ENCODE measurements at places on chromosomes 3 and 15. TPM values are rescaled to one million over a fixed set of nuclear protein-coding genes. Genes with fewer than 3 reads are reported as not detected.

GRCh38 chr3:57120040-57120439, 45.1 kb downstream of the IL17RD start:
- no peaks in the 10 kb centered on the region for H3K27me3 ChIP-seq
- no peak overlapping the region for H3K27ac ChIP-seq
- H3K36me3 ChIP-seq = peaks cover 7% of the 10 kb centered on the region
- H3K4me1 ChIP-seq = no peaks in the 10 kb centered on the region
- H3K4me3 ChIP-seq = no peak overlapping the region

DNA sequence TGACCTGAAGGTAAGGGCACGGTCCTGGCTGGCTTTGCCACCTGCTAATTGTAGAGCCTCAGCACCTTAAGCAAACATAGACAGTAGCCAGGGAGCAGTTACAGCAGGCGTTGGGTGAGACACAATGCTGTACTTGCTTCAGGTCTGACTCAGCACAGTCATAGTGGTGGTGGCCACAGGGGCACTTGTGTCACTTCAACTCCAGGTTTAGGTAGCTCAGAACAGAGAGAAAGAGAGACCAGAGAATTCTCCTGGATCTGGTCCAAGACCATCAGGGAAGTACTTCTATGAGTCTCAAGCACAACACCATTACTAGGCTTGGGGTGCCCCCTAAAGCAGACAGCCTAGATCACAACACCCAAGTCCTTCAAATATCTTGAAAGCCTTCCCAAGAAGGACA, 204.4 kb downstream of the OTOL1 start:
- H3K4me1 ChIP-seq = no peaks in the 10 kb centered on the region
- no peak overlapping the region for H3K27ac ChIP-seq
- DNase-seq = no peak
- no peaks in the 10 kb centered on the region for H3K36me3 ChIP-seq
- H3K4me3 ChIP-seq = no peak overlapping the region

Gene IL5RA
- total RNA-seq = 0.11 TPM

Gene FOXL2
- total RNA-seq = 0.09 TPM
